NCI-H1105 (cell line): ENCODE measurements at places on chromosomes 5 and 9.

DNA sequence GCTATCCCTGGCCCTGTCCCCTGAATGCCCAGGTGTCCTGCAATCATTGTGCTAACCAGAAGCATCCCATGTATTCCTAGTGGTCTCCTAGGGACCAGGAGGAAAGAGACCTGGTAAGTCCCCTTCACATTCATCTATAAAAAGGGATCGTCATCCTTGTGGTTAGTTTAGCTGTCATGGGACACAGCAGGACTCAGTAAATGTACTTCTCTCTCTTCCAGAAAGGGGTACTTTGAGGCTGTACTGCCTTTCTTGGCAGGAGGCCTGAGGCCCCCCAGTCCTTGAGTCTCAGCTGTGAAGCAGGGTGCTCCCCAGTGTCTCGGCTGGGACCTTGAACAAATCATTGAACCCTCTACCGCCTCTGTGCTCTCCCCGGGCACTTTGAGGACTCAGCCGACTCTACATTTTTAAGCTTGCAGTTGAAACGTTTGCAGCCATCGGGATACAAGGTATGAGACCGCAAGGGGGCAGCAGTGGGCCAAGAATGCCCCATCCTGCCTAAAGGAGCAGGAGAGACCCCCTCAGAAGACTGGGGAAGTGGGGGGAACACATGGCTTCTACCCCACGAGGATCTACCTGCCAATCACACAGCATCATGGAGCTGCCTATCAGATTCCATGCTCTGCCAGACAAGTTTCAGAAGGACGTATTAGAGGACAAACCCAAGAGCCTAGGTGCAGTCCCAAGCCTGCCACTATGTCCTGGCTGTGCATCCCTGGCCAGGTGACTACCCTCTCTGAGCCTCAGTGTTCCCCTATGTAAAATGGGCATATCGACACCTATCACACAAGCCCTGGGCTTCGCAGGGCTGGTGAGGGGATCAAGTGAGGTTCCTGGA is 2.4 kb upstream of the PHYKPL start:
- no peak for DNase-seq

- DNase-seq: no peak
Observed at GRCh38 chr9:87294126-87294525, 203.5 kb upstream of the DAPK1 start.

GRCh38 chr9:86407022-86407421 is 52.8 kb upstream of the TUT7 start:
- no peak for DNase-seq

GRCh38 chr9:86459191-86459590 is 105.0 kb upstream of the TUT7 start:
- DNase-seq: no peak

- DNase-seq: no peak
Observed at GRCh38 chr5:174046558-174046957, 1.1 kb downstream of the NSG2 start.

- peak; percentile 16 for DNase-seq
Observed at GRCh38 chr9:128420651-128421481, at the start of gene CERCAM. Gene CERCAM (plus strand): TSS chr9:128420857. CDS start chr9:128420878, 21 bp downstream.

DNA sequence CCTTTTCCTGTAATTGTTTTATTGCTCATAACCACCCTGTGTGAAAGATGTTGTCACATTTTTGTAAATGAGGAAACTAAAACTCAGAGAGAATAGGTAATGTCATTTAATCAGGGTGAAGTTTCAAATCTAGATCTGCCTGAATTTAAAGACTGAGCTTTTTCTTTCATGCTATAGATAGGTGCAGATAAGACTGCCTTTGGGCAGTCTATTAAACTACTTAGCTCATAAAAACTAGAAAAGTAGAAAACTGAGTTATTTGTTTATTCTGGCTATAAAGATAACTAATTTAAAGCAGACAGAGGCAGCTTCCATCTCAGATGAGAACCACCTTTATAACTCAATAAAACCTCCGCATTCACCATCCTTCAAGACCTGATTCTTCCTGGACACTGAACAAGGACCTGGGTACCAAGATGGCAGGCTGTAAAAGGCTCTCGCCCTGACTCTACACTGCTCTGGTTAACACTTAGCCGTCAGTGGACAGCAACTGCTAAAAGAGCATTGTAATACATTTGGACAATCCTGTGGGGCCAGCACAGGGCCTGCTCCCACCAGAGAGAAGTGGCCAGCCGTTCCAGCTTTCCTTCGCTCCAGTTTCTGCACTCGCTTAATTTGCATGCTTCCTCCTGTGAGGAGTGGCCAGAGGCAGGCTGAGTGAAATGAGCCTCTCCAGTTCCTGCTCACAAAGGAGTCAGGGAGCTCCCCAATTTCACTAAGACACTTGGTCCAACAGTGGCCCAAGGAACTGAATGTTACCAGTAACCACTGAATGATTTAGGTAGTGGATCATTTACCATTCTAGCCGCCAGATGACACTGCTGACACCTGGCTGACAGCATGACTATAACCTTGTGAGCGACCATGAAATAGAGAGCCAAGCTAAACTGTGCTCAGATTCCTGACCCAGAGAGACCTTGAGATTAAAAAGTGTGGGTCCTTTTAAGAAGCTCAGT is 566.4 kb downstream of the EFNA5 start:
- no peak for DNase-seq

DNA sequence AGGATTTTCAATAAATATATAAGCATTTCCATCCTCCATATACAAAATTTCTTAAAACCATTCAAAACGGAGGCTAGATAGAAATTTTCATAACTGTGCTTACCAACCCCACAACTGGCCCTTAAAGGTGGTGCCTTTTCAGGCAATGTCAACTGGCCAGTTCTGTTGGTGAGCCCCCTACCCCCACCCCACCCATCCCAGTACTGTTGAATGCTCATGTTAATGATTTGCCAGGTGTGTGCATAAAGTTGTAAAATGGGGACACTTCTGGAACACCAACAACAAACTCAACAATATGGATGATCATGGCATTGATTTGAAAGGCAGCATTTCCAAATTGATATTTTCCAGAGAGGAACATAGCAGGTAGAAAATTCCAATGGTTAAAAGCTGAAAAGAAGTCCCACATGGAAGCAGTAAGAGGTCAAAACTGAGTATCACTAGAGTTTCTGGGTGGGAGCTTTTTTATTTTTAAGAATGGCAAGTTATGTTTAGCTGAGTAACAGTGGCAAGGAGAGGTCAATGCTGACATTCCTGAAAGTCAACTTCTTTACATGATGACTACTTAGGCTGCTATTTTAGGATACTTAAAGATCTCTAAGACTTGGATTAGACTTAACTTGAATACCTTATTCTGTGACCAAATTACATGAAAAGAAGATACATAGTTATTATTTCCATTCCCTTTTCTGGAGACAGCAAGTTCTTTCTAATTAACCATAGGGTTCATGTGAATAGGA is 2.7 kb downstream of the LEAP2 start:
- no peak for DNase-seq

- DNase-seq: no peak
Observed at GRCh38 chr5:104265531-104266140, 703.0 kb upstream of the NUDT12 start.

- no peak for DNase-seq
Observed at GRCh38 chr9:134918646-134919045, 934 bp upstream of the FCN1 start.

DNA sequence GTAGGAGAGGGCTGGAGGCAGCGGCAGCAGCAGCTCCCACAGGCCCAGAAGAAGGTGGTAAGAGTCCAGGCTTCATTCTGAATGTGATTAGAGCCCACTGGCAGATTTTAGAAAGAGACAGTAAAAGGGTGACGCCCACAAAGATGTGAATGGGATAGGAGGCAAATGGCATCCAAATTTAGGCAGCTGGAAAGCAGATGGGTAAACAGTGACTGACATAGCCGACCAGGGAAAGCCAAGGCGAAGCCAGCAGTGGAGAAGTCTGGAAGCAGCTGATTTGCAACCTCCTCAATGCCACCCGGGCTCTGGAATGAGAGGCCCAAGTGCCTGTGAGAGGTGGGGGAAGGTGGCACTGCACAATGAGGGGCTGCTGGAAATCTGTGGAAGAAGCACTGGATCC is 103.3 kb downstream of the C5orf15 start:
- no peak for DNase-seq

DNA sequence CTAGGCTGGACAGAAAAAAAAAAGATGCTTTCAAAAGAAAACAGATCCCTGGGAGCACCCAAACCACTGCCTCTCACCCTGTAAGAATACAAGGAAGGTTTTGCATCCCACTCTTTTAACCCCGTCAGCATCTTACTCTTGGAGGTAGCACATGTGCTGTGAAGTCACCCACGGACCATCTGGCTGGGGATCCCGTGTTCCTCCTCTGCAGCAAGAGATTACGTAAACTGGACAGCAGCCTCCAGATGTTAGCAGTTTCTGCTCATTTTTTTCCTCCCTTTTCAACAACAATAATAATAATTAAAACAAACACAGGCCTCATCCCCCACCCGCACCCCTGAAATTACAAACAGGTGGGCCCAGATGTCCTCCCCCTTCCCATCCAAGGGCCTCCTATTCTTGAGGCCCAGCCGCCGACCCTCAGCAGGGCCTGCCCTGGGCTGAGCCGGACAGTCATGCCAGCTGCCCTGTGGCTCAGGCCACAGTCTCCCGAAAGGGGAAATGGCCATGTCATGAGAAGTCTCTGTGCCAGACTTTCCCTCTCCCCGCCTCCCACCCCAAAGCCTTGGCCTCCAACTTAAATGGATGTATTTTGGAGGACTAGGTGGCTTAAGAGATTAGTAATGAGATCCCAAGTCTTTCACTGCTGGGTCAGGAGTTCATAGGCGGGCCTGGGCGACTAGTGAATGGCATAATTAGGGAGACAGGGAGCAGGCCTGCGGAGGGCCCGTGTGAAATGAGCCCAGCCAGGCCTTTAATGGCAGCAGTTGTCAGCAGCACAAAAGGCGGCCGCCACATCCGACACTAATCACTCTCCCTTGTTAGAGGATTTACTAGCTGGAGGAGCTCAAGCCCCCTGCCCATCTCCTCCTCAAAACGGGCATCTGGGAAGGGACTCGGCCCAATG is 165.1 kb downstream of the PAPPA start:
- DNase-seq: no peak

- no peak for DNase-seq
Observed at GRCh38 chr9:122418016-122418415, 47.2 kb downstream of the PTGS1 start.

DNA sequence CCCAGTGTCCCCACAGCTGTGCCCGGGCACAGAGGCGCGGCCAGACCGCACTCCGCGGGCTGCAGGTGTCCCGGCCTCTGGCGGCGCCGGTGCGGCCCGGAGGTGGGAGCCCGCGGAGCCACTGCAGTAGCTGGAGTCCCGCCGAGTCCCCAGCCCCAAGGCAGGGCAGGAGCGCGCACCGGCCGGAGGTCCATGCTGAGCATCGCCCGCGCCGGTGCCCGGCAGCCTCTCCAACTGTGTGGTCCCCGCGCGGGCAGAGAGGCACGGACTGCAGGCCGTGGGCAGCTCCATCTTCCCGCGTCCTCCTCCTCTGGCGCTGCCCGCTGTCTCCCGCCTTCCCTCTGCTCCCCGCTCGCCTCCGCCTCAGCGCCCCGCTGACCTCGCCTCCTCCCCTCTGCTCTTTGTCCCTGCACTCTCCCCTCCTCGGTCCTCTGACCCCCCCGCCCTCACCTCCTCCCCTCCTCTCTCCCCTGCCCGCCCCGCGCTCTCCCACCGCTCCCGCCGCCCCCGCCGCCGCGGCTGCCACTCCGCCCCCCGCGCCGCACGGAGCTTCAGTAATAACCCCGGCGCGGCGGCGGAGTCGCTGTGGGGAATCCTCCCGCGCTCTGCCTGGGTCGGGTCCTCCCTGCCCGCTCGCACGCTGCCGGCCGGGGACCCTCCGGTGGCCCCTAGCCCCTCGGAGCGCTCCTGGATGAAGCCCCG is at the start of gene ADAMTS16:
ADAMTS16 (plus strand) TSS at position 554 of the 702 bp plus-strand sequence; CDS start at position 692, 138 bp downstream.
- peak; percentile 38 for DNase-seq

DNA sequence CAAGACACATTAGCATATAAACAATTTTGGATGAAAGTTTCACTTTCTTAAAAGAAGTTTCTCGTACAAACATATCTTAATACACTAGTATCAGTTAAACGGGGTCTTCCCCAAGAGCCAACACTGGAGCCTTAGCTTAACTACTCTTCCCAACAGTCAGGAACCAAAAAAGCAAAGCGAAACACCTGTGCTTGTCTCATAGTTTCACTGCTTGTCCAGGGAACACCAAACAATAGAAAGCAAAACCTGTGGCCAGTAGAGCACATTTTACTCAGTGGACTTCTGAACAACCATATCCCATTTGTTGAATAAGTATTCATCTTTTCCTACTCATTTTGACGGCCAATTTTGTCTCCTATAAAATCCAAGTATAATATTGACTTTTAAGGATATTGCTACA is 391.4 kb downstream of the ELAVL2 start:
- no peak for DNase-seq

- no peak for DNase-seq
Observed at GRCh38 chr5:38734353-38734752, 111.5 kb upstream of the OSMR start.

DNA sequence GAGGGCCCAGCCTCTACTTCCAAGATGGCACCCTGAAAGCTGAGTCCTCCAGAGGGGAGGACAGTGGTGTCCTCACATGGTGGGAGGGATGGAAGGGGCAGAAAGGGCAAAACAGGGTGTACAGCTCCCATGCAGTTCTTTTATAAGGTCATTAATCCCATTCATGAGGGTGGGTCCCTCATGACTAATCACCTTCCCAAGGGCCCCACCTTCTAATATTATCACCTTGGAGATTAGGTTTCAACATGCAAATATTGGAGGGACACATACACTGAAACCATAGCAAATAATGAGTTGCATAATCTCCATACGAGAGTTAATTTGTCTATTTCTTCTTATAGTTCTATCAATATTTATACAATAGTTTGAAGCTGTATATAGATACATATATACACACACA is 5.8 kb upstream of the ZBTB43 start:
- no peak for DNase-seq

DNA sequence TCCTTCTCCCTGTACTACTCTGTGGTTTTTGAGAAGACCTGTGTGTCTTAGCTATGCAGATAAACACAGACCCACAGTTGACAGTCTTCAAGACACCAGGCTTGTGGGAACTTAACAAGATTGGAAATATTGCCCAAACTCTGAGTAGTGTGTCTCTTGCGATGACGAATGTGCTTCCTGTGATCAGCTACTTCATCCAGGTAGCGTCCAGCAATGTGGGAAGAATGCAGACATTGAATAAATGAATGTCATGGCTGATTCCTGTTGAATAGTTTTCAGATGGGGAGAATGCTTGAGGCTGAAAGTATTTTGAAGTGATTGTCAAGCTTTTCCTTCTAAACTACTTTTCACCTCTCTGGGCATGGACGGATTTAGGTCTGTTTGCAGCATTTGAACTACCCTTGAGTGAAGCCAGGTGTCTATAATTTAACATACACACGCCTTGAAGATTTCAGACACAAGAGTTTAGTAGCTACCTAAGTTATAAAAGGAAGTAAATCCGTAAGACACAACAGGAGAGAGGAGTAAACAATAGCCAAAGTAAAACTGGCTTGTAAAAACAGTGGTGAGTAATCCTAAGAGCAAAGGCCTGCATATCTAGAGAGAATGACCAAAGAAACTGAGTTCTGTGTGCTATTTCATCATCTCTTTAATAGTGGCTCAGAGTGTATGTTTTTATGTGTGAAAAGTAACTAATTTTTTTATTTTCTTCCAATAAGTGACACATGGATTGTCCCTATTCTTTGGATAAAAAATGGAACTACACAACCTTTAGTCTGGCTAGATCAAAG is 30.0 kb upstream of the ARL14EPL start:
- no peak for DNase-seq
